ENCODE measurements at places on chromosomes 13 and 19. TPM values are rescaled to one million over a fixed set of nuclear protein-coding genes. Genes with fewer than 3 reads are reported as not detected.

GRCh38 chr19:5694167-5694955, 4.3 kb downstream of the RPL36 start:
- no peak for DNase-seq

Gene CRLF1
- 2.5 TPM for total RNA-seq

GRCh38 chr13:48078251-48078656, 16.6 kb downstream of the MED4 start:
- no peak for DNase-seq

DNA sequence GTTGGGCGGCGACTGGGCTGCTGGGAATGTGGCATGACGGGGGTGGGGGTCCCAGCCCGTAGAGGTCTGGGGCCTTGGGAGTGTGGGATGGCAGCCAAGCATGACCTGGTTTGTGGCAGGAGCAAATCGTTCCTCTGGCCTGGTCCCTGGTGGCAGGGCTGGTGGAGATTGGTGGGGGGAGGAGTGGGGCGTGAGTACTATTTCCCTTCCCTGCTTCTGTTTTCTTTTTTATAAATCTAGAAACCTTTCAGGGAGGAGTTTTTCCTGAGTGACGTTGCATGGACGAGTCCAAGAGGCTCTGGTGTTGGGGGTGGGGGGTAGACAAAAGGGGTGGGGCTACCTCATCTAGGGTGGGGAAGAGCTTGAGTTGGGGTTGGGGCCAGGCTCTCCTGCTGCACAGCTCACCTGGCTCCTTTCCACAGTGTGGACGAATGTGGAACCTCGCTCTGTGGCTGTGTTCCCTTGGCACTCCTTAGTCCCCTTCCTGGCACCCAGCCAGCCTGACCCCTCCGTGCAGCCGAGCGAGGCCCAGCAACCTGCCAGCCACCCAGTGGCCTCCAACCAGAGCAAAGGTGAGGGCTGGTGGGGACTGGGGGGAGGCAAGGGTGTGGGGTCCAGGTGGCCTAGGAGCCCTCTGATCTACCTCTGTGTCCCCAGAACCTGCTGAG, 15.4 kb upstream of the PRR19 start:
- DNase-seq, result no peak

- DNase-seq, result no peak
These were observed at the start of gene CEACAM5 for GRCh38 chr19:41708481-41708880. Gene CEACAM5 (plus strand): TSS chr19:41708626. CDS start chr19:41708732, 106 bp downstream.

Gene LSR
- 4.2 TPM for total RNA-seq

GRCh38 chr13:37134411-37135041, 29.1 kb upstream of the CSNK1A1L start:
- DNase-seq, result peak; percentile 51

DNA sequence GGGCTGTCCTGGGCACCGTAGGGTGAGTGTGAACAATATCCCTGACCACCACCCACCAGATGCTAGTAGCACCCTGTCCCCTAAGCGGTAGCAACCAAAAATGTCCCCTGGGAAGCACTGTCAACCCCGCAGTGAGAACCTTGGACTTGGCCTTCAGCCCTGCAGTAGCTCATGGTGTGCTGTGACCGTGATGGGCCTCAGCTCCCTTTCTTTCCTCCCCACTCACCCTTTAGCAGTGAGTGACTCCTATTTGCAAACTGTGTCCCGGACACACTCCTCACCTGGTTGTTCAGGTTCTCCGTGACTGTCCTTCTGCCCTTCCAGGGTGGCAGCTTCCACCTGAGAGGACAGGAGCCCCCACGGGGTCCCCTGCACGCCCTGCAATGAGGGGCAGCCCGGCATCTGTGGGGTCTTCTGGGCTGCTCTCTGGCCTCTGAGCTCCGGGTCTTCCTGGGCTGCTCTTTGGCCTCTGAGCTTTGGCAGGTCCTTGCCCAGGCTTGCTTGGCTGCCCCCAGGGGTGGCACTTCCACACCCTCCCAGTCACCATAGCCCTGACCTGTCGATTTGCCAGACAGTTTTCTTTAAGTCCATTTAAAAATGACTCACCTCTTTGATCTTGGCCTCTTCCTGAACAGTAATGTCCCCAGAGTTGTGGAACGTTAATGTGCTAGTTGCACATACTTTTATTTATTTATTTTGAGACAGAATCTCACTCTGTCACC, 3.8 kb downstream of the KDM4B start:
- no peak for DNase-seq

GRCh38 chr19:14112809-14113385, 4.7 kb downstream of the PRKACA start:
- no peak for DNase-seq

Gene LGALS4
- 1.7 TPM for total RNA-seq

Gene LIM2
- total RNA-seq, result not detected

Gene ZNF610
- 8.4 TPM for total RNA-seq

GRCh38 chr13:46288570-46289259, 77.0 kb downstream of the LRRC63 start:
- DNase-seq, result no peak

Gene PALM
- 23.6 TPM for total RNA-seq

DNA sequence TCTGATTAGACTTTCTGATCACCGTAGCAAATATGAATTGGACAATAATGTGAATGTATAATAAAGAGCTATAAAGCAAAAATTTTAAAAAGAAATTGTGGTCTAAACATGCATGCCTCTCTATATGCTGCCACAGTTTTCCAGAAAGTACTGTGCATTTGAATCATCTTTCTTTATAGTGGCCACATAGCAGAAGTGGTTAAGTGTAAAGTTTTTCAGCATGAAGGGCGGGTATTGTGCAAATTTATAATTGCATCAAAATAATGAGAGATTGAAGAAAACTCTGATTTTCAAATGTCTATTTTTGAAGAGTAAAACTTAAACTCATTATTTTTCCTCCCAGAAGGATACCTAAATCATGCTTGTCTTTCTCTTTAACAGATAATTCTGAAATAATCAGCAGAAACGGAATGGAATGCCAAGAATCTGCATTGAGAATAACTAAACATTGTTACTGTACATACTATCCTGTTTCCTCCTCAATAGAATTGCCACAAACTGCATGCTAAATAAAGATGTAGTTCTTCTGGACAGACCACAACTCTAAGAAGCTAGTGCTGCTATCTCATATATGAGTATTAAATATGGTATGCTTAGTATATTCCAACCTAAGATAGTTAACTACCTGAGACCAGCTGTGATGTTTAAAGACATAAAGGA, 42.9 kb upstream of the RAP2A start:
- no peak for DNase-seq

Gene HIPK4
- not detected for total RNA-seq

DNA sequence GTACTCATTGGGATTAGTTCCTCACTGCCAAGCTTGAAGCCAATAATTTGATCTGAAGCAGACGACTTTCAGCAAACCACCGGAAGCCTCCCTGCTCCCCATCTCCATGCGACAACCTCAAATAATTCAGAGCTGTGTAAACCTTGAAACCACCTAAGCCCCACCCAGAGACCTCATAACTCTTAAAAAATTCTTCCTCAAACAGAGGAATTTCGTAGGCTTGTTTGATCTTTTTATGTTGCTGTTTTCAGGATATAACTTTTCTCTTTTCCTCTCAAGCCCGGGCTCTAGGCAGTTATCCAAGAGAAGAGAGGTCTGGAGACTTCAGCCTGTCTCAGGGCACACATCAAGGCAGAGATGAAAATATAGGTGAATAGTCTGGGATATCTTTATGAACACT, 311.6 kb downstream of the KCNRG start:
- DNase-seq, result no peak

GRCh38 chr13:32047793-32048192, 16.2 kb downstream of the FRY start:
- no peak for DNase-seq

Gene LHB
- not detected for total RNA-seq

GRCh38 chr13:111328574-111329410, 8.3 kb downstream of the TEX29 start:
- no peak for DNase-seq

- DNase-seq, result no peak
These were observed 156.9 kb downstream of the USP12 start for GRCh38 chr13:27014406-27015359.

- no peak for DNase-seq
These were observed 50.7 kb upstream of the PNMA8B start for GRCh38 chr19:46546194-46546896.

- no peak for DNase-seq
These were observed 13.1 kb downstream of the MED26 start for GRCh38 chr19:16614941-16615340.

DNA sequence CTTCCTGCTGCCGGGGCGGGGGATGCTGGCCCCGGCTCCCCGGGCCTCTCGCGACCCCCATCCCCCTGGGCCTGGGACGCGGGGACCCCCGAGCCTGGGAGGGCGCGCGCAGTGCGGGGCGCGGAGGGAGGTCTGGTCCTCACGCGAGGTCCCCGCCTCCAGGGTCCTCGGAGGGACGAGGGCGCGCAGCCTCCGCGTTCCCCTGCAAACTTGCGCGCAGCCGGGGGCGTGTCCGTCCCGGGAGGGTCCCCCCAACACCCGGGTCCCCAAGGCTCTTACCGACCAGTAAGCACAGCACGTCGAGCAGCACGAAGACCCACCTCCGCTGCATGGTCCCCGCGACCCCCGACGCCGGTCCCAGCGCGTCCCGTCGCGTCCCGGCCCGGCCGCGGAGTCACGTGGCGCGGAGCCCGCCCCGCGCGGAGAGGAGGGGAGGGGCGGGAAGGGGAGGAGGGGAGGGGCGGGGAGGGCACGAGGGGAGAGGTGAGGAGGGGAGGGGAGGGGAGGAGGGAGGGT, at the start of gene PLPP2:
Gene PLPP2 (minus strand): TSS at position 398 of the 516 bp plus-strand sequence. CDS start 67 bp downstream, at position 331.
- no peak for DNase-seq

DNA sequence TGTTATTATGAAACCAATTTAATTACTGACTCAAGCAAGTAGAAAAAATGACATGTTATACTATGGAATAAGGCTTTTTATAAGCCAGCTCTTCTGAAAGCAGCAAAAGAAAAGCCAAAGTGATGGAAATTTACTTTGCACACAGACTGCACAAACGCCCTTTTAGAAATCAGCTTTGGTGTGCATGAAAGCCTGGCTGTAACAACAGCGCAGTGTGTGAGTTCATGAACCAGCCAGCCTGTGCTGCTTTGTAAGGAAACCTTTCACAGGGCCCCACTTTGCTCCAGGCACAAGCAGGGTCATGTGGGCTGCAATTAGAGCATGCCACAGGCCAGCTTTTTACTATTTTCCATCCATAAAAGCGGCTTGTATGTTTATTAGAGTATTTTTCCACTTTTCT, 13.6 kb upstream of the IFT88 start:
- peak; percentile 8 for DNase-seq

DNA sequence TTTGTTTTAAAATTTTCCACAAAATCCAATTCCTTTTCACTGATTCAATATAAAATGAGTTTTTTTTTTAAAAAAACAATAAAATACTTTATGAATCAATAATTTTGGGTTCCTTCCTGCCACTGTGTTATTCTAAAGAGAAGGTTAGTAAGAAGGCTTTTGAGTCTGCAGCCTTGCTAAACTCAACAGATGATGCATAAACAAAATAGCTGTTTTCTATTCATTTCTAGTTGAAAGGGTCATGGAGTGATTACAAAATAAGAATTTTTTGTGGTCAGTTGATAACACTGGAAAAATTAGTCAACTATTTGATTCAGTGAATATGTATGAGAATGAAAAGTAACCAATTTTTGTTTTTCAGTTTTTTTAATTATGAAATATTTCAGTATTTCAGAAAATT, 169.9 kb downstream of the VWA8 start:
- DNase-seq, result no peak

DNA sequence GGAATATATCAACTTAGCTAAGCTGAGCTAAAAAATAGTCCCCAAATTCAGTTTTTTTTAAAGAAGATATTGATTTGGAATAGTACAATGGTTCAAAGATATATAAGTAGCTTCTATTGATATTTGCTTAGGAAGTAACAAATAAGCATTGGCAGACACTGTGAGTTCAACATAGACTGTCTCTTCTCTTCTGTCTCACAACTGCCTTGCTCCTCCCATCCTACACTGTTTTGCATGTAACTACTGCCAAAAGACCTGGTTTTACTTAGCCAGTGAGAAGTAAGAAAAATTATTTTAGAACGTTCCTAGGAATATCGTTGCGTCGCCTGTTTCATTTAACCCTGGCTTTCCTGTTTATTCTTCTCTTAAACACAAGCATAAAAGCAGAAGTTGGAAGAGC, 859.0 kb upstream of the SPRY2 start:
- no peak for DNase-seq

All from urinary bladder (tissue), 4 donors.